ENCODE measurements at places on chromosomes 2 and 18.

DNA sequence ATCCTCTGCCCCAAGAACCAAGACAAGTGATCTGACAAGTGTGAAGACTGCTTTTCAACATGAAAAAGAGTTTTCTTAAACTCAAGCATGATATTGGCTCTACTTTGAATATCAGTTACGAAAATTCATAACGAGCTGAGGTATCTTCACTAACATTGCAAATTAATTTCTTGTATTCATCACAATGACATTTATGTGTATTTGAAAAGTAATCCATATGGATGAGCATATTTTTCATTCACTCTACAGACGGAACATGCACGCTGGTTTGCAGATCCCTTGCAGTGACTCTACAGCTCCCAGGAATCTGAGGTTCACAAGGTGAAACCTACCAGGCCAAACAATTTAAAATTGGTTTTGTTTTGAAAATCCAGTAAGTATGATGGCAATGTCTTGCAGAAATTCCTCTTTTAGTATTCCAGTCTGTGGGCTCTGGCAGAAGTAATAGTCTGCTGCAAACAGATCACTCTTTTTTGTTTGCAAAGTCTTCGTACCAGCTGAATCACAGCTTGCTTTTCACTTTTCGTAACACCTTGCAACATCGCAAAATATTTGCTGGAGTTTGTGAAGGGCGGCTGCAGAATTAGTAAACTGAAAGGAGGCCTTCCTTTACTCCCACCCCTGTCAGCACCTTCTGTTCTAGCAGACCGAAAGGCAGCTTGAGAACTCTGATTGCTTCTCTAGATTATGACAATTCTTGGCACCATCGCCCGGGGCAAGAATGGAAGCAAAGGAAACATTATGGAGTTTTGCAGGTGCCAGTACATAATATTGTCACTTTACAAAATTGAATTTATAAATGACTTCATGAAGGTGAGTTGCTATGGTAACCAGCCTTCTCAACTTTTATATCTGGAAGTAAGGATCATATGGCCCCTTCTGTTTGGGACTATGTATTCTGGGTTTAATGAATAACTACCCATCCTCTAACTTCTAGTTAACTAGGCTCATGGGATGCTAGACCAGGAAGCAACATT lies 168.7 kb downstream of the TMEM247 start:
- no peak for DNase-seq

DNA sequence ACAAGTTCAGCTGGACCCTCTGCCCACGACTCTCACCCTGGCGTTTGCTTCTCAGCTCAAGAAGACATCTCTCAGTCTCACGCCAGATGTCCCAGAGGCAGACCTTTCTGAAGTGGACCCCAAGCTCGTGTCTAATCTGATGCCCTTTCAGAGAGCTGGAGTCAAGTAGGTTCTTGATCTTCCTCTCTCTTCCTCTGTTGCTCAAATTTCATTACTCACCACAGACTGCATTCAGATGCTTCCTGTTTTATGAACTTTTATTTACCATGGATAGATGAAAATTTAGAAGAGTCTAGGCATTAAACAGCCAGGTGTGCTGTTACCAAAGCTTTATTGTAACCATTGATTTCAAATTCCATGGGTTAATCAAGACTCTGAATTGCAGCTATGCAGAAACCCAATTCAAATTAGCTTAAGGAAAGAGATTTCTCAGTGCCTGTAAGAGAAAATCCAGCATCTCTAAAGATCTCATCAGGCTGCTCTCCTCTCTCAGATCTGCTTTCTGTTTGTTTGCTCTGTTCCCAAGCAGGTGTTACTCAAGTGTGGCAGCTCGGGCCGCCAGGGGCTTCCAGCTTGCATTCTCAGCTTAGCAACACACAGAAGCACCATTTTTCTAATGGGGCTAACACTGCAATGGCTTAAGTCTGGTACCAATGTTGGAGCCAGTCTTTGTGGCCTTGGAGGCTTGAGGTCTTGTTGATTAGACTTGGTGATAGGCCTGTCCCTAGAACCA lies 16.5 kb downstream of the SMARCAL1 start:
- DNase-seq = no peak

DNA sequence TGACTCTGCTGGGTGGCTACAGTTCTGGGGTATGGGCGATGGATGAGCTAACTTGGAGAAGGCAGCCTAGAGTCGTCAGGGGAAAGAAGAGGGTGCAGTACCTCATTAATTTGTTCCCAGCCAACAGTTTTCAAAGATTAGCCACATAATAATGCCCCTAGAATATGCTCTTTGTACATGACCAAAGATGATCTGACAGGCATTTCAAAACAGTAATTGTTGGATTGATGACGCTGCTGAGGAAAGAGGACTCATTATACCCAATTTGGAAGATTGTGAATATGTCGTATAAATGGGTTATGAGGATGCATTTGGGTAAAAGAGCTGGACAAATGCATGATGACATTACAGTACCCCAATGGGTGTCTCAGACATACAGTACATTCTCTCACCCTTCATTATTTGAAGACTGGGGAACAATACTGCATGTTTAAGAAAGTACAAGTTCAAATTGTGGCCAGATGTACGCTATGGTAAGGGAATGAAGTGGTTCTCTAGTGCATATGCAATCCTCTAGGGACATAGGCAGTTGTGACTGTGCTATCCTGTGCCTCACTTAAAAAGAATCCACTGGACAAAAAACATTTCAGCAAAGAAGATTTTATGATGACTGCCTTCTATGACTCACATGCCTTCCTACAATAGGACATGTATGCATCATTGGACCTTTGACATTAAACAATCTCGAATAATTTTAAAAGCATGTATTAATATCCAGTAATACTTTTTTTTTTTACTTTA lies 233.2 kb downstream of the CNTNAP5 start:
- no peak for DNase-seq

DNA sequence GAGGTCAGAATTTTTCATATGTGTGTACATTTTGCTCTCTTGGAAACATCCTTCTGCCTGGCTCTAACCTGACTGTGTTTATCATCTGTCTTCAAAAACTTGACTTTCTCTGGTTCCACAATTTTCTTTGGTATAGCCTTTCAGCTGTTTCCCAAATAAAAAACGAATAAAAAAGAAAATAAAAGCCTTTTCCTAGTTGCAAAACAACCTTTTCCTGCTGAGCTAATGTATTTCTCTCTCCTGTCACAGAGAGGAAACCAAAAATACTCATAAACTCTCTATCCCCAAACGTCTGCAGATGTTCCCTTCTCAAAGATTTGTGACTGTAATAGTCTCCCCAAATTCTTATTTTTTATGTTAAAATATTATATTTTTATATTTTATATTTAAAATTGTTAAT lies 505.3 kb upstream of the SLC39A10 start:
- no peak for DNase-seq

DNA sequence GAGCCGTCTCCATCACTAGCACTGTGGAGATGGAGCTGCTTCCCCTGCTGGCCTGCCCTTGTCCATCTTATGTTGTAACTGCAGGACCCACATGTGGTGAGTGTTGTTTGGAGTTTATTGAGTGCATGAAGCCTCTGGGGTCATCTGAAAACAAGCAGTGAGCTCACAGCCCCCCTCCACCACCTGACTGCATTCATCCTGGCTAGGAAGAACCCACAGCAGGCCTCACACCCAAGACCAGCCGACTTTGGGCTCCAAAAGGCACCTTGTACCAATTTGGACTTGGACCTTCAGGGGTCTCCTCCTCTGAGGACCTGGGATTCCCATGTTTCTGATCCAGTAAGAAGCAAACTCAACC lies 116.1 kb downstream of the TWIST2 start:
- DNase-seq = no peak

DNA sequence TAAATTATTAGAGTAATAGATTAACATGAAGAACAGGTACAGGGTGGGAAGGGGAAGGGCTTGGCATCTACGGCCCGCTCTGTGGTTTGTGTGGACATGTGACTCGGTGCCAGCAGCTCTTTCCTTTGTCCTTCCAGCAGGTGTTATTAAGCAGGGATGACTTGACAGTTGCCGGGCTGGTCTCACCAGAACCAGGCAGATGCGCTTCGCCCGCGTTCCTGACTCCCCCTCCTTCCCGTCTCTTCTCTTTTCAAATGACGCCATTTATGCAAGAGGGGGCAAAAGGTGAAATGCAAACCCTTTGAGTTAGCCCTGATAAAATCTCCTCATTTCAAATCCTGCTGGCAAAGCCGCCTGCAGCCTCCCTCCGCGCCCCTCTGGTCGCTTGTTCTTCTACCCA lies 38.9 kb upstream of the MGAT4A start:
- no peak for DNase-seq

- DNase-seq = no peak
Observed at GRCh38 chr18:54453996-54454395, 96.3 kb downstream of the C18orf54 start.

- DNase-seq = peak; percentile 34
Observed at GRCh38 chr2:160214461-160215445, 14.7 kb upstream of the ITGB6 start.

- no peak for DNase-seq
Observed at GRCh38 chr2:238139196-238140039, 950 bp downstream of the KLHL30 start.

DNA sequence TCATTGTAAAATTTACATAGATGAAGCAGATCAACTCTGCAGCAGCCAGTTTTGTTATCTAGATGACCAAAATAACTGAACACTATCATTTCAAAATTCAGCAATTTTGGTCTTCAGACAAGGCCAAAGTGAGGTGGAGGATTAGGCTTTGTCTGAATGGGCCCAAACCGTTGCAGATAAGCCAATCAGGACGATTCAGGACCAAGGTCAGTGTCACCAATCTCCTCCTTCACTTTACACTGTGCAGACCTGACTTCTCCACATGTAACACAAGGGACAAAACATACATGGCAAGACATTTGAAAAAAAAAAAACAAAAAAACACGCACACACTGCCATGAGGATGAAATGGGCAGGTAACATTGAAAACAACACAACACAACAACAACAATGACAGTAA lies 211.2 kb downstream of the NAPG start:
- DNase-seq = no peak

GRCh38 chr2:10086950-10087349 lies 6.7 kb upstream of the CYS1 start:
- DNase-seq = no peak

Measured in skin of body (tissue), 3 donors.